NCI-H526 treated with DMSO at 0.1 percent for 48 hours (cell line): ENCODE measurements at places on chromosomes 11 and 22.

DNA sequence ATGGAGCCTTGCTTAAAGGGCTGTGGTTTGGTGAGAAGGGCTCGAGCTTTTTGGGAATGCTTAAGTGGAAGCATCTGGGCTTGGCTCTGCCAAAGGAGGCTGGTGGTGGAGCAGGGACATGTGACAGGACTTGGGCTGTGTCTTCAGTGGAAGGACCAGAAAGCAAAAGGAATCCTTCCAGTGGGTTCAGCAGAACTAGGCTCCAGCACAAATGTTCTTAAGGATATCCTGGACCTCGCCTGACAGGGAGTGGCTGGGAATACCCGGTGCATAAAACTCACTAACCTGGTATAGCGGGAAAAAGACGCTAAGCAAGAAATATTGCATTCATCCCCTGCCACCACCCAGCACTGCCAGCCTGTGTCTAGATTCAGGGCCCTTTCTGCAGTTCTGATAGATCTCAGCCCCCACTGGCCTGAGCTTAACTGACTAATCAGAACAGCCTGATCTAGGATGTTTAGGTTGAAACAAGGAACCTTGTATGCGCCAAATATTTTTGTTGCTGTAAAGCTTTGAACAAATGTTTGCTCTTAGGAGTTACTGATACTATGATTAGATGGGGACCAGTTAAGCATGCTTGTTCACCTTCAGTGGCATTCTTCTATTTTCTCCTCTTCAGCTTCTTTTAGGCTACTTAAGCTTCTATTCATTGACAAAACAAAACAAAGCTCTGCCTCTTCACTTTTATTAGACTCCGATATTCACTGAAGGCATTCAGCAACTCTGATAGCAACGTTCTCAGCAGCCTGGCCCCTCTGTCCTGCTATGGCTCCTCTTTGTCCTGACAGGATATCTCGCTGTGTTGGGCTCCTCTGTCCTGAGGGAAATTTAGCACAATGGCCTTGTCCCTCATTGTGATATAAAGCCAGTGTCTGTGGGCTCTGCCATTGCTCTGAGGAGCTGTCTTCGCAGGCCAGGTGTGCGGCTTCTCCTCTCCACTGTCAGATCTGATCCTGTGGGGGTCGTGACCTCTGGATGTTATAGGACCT is 25.0 kb downstream of the PPFIBP2 start:
- no peak for DNase-seq

DNA sequence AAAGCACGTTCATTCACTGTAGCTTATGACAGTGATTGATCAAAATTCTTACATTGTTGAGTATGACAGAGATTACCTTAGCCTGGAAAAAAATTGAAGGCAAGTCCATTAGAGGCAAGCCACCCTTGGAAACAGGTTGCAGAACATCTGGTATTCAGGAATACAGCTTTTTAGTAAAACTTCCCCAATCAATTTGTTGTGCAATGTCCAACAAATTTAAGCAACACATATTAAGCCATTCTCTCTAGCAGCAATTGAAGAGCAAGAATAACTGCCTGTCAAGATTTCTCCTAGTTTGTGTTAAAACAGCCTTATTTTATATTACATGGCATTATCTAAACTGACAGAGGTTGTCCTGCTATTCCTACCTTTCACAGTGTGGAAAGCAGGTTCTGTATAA is 37.0 kb downstream of the BCL2L13 start:
- DNase-seq: no peak

DNA sequence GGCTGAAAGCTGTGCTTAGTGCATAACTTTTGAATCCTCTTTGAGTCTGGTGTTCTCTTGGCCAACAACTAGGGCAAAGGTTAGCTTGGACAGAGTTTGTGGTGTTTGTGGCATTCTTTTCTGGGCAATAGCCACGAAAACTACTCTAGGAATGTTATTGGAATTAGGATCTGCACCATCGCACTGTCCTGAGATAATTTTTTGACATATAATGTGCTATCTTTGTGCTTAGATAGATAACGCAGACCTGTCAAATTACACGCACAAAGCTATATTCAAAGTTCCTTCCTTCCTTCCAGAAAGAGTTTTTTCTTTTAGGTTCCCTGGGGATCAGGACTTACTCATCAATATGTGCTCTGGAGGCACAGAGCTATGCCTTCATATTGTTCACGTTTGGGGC is 166.8 kb upstream of the MTMR2 start:
- DNase-seq: no peak

- no peak for DNase-seq
Measured at GRCh38 chr11:93983542-93984195, 37.5 kb upstream of the HEPHL1 start.

GRCh38 chr11:1691878-1692707 is 4.9 kb upstream of the KRTAP5-6 start:
- no peak for DNase-seq
